Stimulated activated CD8-positive, alpha-beta memory T cell treated with anti-CD3 and anti-CD28 coated beads, Interleukin-15, amount 100 ng/mL, for 1 hour (primary cell): ENCODE measurements at places on chromosomes 16 and 17.

- no peak for DNase-seq
Observed at GRCh38 chr16:84299734-84300440, 5.2 kb downstream of the WFDC1 start.

DNA sequence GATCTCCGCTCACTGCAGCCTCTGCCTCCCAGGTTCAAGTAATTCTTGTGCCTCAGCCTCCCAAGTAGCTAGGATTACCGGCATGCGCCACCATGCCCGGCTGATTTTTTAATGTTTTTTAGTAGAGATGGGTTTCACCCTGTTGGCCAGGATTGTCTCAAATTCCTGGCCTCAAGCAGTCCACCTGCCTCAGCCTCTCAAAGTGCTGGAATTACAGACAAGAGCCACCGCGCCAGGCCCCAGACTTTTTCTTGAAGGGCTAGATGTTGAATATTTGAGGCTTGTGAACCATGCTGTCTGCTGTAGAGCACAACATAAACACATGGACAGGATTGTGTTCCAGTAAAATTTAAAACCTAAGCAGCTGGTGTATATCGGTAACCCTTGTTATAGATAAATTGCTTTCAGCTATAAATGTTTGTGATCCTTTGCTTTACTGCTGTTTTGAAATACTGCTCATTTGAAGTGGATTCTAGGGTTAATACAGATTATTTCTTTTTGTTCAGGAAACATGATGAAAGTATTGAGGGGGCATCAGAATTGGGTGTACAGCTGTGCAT is 12.4 kb downstream of the WSB1 start:
- no peak for DNase-seq

- no peak for DNase-seq
Observed at GRCh38 chr16:608019-608418, 18.2 kb downstream of the RAB40C start.

GRCh38 chr17:40621019-40621418 is 26.6 kb downstream of the SMARCE1 start:
- DNase-seq = no peak

GRCh38 chr16:2983706-2984136 is 3.5 kb upstream of the PKMYT1 start:
- peak; percentile 35 for DNase-seq

DNA sequence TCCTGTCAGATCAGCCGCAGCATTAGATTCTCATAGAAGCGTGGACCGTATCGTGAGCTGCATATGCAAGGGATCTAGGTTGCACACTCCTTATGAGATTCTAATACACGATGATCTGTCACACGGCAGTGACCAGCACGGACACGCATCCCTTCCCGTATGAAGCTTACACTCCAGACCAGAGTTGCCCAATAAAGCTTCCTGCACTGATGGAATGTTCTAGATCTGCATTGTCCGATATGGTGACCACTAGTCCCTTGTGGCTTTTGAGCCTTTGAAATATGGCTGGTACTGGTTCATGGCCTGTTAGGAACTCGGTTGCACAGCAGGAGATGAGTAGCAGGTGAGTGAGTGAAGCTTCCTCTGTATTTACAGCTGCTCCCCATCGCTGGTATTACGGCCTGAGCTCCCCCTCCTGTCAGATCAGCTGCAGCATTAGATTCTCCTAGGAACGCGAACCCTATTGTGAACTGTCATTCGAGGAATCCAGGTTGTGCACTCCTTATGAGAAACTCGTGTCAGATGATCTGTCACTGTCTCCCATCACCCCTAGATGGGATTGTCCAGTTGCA is 49.8 kb upstream of the ZCCHC14 start:
- DNase-seq = no peak

GRCh38 chr16:47887496-47887895 is 268.3 kb downstream of the ABCC12 start:
- no peak for DNase-seq

DNA sequence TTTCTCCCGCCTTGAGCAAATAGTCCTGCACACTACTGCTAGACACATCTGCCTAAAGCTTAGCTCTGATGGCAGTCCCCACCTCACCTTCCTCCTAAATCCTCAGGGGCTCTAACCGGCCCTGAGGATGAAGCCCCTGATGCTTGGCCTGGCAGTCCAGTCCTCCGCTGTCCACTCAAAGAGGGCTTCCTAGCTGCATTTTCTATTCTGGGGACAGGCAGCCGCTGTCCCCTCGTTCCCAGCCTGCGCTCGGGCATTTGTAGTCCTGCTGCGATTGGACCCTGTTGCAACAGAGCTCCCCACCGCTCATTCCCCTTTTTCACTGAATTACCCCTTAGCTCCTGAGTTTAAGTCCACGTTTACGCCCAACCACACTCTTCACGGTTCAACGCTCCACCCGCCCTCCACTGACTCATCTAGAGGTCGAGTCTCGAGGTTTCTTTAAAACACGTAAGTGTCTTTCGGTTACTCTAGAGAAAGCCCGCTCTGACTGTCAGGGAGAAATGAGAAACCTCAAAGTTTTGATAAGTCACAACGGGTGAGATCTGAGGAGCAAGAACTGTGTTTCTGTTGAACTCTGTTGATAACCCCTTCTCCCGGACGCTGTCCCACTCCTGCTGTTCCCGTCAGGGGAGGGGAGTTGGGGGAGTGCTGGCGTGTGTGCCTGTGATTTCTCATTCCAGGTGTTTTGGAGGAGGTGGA is 4.5 kb downstream of the CCR7 start:
- DNase-seq = peak; percentile 55

DNA sequence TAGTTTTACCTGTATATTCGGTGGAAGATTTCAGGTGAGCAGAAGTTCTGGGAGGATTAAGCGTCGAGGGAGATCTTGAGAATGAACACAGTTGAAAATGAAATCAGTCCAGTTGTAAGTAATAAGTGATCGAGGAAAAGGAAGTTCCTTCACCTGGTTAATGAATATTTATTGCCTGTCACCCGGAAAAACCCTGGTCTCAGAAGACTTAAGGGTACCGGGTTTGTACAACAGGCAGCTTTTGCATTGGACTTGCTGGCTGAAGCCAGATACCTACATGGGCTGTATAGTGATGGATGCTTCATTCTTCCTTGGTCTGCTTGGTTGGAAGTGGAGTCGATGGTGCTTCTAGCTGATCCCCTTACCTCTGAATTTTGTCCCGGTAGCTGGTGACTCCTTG is 72.7 kb downstream of the PRKCA start:
- no peak for DNase-seq

DNA sequence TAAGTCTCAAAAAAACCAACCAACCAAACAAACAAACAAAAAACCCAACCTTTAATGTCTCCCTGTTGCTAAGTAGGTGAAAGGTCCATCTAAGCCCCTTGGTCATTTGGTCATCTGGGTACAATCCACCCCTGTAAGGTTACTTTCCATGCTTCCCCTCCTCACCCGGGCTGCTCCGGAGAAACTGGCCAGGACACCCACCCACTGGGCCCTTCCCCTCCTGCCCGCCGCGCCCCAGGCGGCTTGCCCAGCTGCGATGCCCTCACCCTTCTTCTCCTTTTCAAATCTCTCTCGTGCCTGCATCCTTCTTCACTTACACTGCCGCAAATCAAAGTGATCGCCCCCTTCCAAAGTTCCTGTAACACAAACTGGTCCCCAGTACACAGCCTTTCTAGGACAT is 2.0 kb downstream of the NTAN1 start:
- DNase-seq = no peak

DNA sequence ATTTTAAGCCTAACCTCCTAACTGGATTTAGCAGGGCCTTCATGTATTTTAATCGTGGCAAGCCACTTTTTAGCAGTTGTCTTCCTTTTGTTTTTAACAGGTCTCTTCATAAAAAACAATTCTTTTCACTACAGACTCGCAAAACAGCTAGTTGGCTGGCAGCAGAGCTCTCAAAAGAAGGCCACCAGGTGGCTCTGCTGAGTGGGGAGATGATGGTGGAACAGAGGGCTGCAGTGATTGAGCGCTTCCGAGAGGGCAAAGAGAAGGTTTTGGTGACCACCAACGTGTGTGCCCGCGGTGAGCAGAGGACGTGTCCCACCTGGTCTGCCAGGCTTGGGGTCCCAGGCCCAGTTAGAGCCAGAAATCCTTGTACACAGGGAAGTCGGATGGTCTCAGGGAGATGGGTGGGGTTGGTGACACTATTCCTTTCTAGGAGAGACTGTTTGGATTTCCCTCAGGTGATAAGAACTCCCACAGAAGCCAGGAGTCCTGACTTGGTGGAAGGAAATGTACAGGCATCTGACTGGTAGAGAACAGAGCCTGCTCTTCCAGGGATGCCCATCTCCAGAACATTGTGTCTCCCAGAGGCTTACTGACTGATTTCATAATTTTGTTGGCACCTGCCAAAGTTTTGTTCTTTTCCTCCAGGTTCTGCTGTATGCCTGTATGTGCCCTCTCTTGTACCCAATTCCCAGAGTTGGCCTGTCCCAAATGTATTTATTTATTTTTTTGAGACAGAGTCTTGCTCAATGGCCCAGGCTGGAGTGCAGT is 14.9 kb upstream of the DDX19A start:
- no peak for DNase-seq

DNA sequence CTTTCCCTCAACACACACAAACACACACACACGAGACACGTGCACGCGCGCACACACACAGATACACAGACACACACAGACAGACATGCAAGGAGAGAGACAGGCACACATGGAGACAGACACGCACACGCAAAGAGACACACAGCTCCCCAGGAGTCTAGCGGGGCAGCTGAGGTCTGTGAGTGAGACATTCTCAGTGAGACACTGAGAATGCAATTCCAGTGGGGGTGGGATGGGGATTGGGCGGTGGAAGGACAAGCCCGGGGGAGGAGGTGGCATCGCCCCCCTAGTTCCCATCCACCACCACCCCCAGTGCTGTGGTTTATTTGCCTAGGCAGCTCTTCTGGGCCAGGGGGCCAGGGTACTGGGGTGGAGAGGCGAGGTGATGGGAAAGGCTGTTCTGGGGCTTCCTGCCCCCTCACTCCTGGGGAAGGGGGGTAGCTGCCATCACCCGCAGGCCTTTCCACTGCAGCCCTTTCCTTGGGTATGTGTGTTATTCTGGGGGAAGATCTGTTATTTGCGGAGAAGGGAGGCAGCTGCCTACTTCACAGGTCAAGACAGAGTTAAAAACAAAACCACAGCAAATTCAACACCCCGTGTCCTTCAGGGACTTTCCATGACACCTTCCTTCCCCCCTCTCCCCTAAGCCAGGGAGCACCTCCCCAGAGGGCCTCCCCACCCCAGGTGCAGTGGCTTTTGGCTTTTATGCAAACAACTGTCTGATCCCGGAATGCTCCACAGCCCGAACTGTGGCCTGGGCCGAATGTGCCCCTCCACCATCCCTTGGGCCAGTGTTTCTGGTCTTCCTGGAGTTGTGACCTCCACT is 18.0 kb downstream of the GRB7 start:
- no peak for DNase-seq

GRCh38 chr16:89308391-89309333 is 91.2 kb downstream of the ZNF778 start:
- no peak for DNase-seq

DNA sequence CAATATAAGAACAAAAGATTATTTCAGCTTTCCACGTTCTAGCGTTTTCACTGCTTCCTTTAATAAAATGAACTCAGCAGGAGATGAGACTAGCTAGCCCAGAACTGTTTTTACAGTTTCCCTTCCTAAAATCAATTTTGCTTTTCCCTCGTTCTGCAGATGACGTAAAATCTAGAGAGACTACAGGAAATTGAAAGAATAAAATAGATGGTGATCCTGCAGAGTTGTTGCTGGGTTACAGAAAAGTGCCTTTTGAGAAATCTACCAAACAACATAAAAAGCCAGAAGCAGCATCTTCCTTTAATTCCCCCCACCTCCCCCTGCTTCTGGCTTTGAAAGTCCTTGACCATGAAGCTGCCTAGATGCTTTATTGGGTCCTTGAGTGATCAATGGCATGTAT is 96.8 kb upstream of the CLEC3A start:
- no peak for DNase-seq

DNA sequence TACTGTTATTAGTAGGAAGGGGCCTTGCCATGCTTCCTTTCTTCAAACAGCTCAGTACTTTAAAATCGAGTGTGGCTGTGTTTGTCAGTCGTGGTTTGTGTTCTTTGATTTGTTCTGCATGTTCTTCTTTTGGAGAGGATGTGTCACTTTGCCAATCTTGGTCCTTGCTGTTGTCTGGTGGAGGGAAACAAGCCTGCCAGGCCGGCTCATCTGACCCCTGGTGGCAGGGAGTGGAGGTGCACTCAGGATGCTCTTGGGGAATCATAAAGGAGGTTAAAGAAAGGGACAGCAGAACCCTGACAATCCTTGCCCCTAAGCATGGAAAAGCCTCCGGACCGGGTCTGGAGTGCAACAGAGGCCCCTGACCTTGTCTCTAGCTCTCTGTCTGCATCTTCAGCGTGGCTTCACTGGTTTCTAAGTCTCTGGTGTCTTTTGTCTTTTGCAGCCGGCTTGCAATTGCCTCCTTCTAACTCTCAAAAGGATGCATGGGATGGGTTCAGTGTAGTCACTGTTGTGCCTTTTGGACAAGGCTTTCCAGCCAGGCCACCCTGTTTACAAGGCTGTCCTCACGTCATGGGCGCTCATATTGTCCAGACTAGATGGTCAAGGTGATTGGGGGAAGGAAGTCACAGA is 135.8 kb downstream of the WWOX start:
- DNase-seq = peak; percentile 42

DNA sequence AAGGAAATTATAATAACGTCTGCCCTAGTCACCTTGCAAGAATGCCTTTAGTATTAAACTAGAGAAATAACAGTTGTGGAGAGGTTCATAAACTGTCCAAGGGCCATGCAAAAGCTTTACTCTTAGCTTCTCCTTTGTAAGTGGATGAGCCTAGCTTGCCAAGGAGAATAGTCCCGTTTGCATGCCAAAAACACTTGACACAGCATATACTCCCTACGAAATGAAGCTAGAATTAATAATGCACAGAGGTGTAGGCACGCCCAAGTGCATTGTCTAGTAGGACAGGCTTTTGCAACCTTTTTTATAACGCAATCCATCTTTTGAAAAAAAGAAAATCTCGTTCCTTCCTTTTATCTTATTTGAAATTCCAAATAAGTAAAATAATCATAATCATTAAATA is 12.8 kb upstream of the CDRT4 start:
- no peak for DNase-seq

GRCh38 chr17:59496178-59496577 is 69.2 kb upstream of the DHX40 start:
- no peak for DNase-seq

GRCh38 chr17:70139449-70139993 is 29.8 kb upstream of the KCNJ2 start:
- no peak for DNase-seq

GRCh38 chr17:80878876-80879722 is 112.5 kb upstream of the CHMP6 start:
- DNase-seq = no peak

- DNase-seq = no peak
Observed at GRCh38 chr17:76261421-76262215, 3.5 kb upstream of the UBALD2 start.
